Progenitor cell of endocrine pancreas (in vitro differentiated cells): ENCODE measurements at places on chromosomes 4 and X. TPM values are rescaled to one million over a fixed set of nuclear protein-coding genes. Genes with fewer than 3 reads are reported as not detected.

DNA sequence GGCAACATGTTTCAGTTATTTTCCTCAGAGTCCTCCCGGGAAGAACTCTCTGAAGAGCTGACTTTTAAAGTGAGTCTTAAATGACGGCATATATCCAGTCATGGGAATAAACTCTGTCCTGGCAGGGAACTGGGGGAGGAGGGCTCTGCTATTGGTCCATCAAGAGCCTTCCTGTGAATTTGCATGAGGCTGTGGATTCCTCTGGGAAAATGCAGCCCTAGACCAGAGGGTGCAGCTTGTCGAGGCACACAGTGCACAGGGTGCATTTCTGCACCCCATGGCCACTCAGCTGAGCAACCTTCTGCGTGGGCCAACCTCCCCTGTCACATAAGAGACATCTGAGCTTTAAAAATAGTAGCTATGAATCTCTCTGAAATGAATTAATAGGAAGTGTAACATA lies 360.0 kb downstream of the GALNTL6 start:
- DNase-seq: no peak

DNA sequence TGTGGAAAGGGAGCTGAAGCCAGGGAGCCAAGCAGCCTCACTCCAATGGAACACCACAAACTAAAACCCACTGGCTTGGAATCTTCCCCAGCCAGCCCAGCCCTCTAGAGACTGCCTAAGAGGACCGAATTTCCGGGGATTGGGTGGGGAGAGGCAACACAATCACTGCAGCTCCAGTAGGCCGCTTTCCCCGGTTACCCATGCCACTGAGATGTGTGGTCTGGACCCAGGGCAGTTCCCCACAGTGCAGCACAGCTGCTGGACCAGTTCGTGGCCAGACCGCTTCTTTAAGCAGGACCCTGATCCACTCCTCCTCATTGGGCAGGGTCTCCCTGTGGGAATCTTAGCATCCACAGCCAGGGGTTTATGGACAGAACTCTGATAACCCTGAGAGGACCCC lies 91.9 kb upstream of the PAGE3 start:
- DNase-seq: no peak

DNA sequence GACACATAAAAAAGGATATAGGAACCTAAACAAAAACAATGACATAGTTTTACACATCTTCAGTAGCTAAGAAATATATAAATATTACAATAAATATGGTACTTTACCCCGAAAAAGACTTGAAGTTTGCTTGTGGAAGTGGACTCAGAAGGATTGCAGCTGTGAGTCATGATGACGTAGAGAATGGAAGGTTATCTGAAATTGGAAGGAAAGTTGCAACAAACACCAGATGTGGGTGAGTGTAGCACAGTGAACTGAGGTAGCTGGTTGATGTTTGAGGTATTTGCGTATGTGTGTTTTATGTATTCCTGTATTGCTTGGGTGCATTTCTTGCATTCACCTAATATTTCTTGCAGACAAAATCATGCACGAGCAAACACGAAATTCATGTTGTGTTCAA lies 113.0 kb downstream of the ARX start:
- no peak for DNase-seq

DNA sequence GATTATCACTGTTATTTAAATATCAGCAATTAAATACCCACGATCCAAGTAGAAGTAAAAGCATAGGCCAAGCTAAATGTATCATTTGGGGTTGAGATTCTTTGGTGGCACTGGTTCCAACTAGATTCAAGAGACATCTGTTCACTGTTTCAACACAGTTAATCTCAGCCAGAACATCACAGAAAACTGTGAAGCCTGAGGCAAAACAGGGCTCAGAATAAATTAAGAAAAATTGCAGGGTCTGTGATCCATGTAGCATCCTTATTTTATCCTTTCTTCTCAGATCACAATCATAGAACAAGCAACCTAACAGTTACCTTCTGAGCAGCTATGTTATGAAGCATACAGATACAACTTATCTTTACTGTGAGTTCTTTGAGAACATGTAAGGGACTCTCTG lies 23.7 kb downstream of the YTHDC1 start:
- no peak for DNase-seq

- no peak for DNase-seq
Observed at GRCh38 chr4:109215506-109215905, 87.0 kb downstream of the COL25A1 start.

DNA sequence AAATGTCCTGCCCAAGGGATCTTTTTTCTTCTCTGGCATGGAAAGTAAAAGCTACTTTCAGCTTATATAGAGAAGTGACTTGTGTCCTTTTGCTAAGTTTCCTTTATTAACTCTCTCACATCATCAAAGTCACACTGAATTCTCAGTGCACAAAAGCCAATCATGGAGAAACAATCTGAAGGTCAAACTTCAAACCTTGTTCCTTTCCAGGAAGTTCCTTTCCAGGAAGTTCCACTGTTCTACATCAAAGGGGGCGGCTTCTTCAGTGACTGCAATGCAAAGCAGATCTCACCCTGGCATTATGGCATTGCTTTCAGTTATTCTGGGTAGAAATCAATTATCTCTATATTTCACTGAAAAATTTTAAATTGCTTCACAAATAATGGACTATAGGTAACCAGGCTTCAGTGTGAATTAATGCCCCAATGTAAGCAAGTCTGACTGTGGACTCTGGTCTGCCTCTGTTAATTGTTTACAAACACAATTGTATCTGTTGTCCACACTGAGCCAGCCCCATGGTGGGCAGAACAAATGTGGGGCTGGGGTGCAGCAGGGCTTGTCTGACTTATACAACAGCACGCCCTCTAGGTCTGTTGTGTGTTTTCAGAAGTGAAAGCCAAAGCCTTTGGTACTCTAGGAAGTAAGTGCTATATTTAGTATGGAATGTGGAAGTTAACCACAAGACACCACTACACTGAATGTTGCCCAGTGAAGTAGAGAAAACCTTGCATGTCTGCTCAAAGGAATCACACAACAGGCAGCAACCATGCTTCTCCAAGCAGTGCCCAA lies 98.8 kb downstream of the CDS1 start:
- DNase-seq: no peak

- peak; percentile 11 for DNase-seq
Observed at GRCh38 chrX:38805432-38806389, 4.5 kb downstream of the MID1IP1 start.

GRCh38 chrX:255923-256331 lies 25.3 kb upstream of the PLCXD1 start:
- DNase-seq: no peak

DNA sequence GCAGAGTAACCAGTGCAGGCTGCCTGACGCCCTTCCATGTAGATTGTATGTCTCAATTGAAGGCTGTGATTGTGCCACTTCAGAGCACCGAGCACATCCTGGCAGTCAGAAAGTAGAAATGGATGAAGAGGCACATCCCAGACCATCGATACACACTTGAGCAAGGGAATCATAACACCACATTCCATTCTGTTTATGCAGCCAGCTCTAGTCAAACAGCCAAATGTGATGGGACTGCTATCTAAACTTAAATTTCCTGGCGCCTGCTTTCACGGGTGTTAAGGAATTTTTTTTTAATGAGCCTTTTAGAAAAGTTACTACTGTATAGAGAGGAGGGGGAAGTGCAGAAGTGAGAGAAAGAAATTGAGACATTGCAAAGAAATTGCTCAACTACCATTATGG lies 84.4 kb downstream of the PPARGC1A start:
- no peak for DNase-seq

GRCh38 chr4:20086799-20087521 lies 164.7 kb upstream of the SLIT2 start:
- no peak for DNase-seq

- DNase-seq: no peak
Observed at GRCh38 chrX:121050781-121051180, 3.4 kb downstream of the GLUD2 start.

GRCh38 chr4:119623025-119623424 lies 5.6 kb downstream of the PDE5A start:
- no peak for DNase-seq

GRCh38 chrX:50705042-50705441 lies 109.0 kb downstream of the SHROOM4 start:
- no peak for DNase-seq

- DNase-seq: no peak
Observed at GRCh38 chr4:71978210-71978835, 53.5 kb upstream of the NPFFR2 start.

DNA sequence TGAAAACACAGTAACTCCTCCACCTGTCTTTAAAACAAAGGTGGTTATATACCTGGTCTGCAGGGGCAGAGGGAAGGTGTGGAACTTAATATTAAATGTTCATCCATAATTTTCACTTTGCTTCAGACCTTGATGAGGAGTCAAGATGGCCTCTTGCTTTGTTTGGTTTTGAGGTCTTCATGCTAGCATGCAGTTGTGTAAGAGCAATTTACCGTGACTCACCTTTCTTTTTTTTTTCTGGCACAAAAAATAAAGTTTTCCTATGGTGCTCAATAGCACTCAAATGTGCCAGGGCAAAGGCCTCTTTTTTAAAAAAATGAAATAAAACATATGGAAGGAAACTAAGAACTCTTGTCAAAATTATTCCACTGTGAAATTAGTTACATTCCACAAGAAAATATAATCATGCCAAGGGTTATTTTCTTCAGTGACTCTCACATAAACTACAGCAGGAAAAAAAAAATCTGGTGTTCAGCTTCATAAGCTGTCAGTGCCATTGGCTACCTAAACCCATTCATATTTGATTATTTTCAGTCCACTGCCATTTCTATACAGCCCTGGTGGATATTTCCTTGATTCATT lies 128.2 kb downstream of the SLC7A11 start:
- DNase-seq: no peak

DNA sequence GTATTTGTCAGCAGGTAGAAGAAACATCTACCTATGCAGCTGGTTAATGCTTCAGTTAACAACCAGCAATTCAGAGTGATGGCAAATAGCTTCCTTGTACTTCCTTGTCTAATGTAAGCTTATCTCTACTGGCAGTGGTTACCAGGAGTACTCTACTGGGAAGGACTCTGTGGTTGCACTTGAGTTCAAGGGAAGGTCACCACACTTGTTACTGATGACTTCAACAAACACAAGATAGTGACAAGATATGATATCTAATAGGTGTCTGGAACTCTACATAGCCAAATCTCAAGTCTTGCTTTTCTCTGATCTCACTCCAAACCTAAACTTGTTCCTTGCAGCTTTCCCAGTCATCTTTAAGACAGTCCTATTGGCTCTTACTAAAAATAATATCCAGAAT lies 1644.9 kb upstream of the TENM3 start:
- no peak for DNase-seq

DNA sequence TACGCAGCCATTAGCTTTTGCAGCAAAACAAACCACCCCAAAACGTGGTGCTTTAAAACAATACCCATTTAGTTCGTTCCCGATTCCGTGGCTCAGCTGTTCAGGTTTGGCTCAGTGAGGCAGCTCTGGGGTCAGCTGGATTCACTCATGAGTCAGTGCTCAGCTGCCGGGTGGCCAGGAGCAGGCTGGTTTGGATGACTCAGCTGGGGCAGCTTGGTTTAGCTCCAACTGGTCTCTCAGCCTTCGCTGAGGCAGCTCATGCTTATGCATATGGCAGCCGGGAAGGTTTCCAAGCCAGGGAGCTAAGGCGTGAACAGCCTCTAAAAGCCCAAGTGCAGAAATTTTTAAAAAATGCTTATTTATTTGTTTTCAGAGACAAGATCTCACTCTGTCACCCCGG lies 13.3 kb upstream of the CD99 start:
- DNase-seq: no peak

DNA sequence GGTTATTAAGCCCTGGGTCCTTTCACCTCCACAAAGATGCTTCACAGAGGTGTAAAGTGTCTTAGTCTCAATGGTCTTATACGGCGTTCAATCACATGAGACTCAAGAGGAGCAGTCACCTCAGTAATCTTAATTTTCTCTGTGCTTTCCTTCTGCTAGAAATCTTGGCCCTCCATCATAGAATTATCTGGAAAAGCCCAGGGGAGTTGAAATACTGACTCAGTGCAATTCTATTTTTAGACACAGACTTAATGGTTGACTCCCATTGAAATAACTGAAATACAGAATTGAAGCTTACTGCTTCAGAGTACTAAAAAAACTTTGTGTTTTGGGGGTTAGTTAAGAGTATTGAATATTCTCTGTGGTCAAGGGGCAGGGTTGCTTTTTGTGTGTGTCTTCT lies 94.5 kb upstream of the IL15 start:
- no peak for DNase-seq

DNA sequence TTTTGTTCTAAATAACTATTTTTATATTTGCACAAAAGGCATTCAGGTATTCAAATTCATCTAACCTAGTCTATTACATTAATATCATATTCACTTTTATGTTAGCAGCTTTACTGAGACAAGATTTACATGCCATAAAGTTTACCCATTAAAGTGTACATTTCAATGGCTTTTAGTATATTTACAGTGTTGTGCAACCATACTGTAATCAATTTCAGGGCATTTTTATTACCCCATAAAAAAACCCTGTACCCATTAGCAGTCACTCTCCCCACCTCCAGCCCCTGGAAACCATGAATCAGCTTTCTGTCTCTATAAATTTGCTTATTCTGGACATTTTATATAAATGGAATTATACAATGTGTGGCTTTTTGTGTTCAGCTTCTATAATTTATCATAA lies 95.9 kb upstream of the IL1RAPL1 start:
- no peak for DNase-seq

DNA sequence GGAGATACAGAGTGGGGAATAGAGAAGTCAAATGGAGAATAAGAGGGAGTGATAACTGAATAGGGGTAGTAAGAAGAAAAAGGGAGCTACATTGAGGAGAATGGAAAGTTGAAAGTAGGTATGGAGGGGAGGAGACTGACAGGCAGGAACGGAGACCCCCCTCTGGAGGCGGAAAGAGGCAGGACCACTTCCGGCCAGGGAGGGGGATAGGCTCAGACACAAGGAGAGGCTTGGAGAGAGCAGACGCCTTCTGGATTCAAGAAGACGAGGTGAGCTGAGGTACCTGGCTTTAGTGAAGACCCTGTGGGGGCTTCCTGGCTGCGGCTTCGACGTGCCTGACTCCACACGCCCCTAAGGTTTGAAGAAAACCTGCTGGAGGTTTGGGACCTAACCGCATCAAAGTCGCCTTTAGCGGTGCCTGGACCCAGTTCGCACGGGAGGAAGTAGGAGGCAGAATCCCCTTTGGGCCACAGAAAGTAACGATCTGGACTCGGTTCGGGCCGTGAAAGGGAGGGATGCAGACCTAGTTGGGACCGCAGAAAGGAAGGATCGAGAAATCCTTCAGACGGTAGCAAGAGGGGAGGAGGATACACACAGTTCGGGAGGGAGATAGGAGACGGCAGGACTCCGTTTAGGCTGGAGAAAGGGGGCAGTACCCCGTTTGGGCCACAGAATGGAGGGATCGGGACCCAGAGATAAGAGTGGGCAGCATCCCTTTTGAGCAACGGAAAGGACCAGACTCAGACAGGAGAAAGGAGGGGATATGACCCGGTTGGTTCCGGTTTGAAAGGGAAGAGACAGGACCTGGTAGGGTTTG lies at the start of gene TRO:
Gene TRO (plus strand): TSS at position 215 of the 817 bp plus-strand sequence. CDS start 1,423 bp downstream, outside the sequence.
- no peak for DNase-seq

- no peak for DNase-seq
Observed at GRCh38 chr4:163419074-163419473, 54.5 kb downstream of the TKTL2 start.

The DCLK2 gene
- 6.9 and 7.2 TPM in 2 replicates for total RNA-seq

The SLITRK4 gene
- 14.5 and 15.7 TPM in 2 replicates for total RNA-seq

The CYBB gene
- 0.27 and 0.41 TPM in 2 replicates for total RNA-seq

The SH2D1A gene
- total RNA-seq: not detected in 2 replicates

The TECRL gene
- not detected in 2 replicates for total RNA-seq

The PABPC5 gene
- total RNA-seq: 2.6 and 3.0 TPM in 2 replicates
